Motor neuron (in vitro differentiated cells): ENCODE measurements at places on chromosomes 2 and 18. TPM values are rescaled to one million over a fixed set of nuclear protein-coding genes. Genes with fewer than 3 reads are reported as not detected.

The CCDC150 gene
- 7.6 and 9.1 TPM in 2 replicates for total RNA-seq

The IL36B gene
- total RNA-seq = 0.31 TPM in 1 of 2 replicates, not detected in the other

The FBXO15 gene
- total RNA-seq = 1.3 and 2.4 TPM in 2 replicates

The SETBP1 gene
- total RNA-seq = 9.7 and 10.1 TPM in 2 replicates

The NRP2 gene
- total RNA-seq = 11.7 and 13.8 TPM in 2 replicates

The ZNF521 gene
- 0.38 and 0.87 TPM in 2 replicates for total RNA-seq

The NOSTRIN gene
- total RNA-seq = 0.11 and 0.44 TPM in 2 replicates

The UGT1A9 gene
- 0.19 and 0.29 TPM in 2 replicates for total RNA-seq

The ACOXL gene
- total RNA-seq = 0.19 and 0.59 TPM in 2 replicates

The TMEM247 gene
- total RNA-seq = not detected in 2 replicates

The PRSS56 gene
- 0.06 and 0.49 TPM in 2 replicates for total RNA-seq

The TRABD2A gene
- 0.76 and 7.1 TPM in 2 replicates for total RNA-seq

The LYPD1 gene
- 37.8 and 40.0 TPM in 2 replicates for total RNA-seq

The RAB31 gene
- total RNA-seq = 3.4 and 4.9 TPM in 2 replicates

The POU3F3 gene
- 41.9 and 43.4 TPM in 2 replicates for total RNA-seq
